ENCODE measurements at places on chromosomes 13 and 19.

- no peak for DNase-seq
These were observed 26.3 kb downstream of the SAE1 start for GRCh38 chr19:47156861-47157430.

DNA sequence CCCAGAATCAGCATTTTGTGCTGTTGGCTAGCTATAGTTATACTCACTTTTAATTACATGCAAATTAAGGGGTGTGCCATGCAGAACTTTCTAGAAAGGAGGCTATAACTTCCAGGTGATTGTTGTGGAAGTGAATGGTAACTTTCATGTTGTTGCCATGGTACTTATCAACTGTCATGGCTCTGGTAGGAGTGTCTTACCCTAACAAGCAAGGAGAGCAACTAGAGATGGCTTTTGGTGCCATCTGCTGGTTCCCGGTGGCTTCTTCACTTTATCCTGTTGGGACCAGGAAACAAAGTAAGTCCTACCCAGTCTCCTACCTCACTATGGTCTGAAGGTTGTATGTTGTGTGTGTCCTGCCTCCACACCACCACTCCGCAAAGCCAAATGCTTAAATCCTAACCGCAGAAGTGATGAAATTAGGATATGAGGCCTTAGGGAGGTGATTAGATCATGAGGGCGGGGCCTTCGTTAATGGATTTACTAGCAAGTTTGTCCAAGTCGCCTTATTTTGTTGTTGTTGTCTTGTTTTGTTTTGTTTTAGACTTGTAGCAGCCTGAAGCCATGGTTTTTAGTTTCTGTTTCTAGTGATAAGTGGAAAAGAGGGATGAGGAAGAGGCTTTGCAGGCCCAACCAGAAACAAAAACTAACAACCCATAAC is 22.6 kb downstream of the FBXL12 start:
- DNase-seq: peak; percentile 85

DNA sequence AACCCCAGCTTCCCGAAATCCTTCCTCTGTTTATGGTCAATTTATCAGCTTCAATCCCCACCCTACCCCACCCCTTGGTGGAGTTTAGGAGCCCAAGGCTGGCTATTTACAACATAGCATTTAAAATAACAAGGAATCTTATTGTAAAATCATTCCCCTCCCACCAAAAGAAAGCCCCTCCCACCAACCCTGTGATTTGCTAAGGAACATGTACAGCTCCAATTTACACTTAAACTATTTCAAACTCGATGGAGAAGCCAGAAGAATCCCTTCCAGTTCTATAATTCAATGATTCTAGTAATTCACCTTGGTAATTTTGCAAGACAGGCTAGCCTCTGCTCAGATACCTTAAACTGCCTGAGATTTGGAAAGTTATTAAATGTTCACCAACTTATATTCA is 3.0 kb downstream of the LATS2 start:
- no peak for DNase-seq

GRCh38 chr13:28503182-28503967 is 8.4 kb upstream of the FLT1 start:
- no peak for DNase-seq

- DNase-seq: no peak
These were observed 23.7 kb downstream of the PCID2 start for GRCh38 chr13:113184568-113185440.

DNA sequence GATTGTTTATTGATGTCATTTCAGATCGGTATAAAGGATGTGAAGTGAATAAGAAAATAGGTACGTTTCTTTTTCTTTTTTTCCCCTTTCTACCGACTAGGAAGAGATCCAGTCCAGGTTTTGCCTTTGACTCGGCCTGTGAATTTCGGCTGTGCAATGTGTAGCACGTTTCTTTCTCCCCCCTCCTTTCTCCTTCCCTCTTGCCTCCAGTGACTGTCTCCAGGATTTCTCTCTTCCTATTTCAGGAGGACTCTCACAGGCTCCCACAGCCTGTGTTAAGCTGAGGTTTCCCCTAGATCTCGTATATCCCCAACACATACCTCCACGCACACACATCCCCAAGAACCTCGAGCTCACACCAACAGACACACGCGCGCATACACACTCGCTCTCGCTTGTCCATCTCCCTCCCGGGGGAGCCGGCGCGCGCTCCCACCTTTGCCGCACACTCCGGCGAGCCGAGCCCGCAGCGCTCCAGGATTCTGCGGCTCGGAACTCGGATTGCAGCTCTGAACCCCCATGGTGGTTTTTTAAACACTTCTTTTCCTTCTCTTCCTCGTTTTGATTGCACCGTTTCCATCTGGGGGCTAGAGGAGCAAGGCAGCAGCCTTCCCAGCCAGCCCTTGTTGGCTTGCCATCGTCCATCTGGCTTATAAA is at the start of gene GPC6:
Gene GPC6, plus strand, starts transcription at position 185 of the 657 bp plus-strand sequence.
- DNase-seq: no peak

- no peak for DNase-seq
These were observed 2237.8 kb downstream of the PCDH9 start for GRCh38 chr13:64992314-64992713.

- no peak for DNase-seq
These were observed 88.8 kb downstream of the MBNL2 start for GRCh38 chr13:97310809-97311436.

DNA sequence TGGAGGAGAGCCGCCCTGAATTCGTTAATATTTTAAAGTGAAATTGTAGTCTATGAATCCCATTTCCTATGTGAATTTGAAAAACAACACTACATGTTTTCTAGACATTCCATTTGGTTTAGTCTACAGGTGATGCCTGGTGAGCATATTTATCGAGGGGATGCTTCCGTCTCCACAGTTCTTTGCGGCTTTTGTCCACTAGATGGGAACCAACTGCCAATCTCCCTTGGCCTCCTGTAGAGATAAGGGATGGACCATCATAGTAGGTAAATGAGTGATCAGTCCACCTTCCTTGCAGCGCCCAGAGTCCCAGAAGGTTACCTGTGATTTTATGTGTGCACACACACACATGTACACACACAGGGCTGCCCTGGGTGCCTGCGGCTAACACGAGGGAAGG is 289.8 kb upstream of the SOX21 start:
- DNase-seq: no peak

DNA sequence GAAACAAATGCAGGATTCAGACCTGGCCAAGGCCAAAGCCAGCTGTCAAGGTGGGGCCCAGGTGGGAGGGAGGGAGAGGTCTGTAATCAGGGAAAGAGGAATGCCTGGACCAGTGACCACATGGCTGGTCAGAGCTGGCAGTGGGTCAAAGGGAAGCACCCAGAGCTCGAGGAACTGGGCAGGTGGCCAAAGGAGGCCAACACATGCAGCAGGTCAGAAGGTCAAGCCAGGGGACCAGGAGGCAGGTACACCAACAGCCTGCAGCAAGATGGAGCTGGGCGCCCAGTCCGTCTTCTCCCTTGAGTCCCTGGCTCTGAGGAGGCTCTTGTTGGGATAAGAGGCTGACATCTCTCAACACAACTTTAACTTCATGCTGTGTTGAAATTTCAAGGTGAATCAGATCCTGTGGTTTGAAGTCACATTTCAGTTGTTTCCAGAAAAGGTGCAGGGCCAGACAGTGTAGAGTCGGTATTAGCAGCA is 17.1 kb downstream of the GPATCH1 start:
- DNase-seq: no peak

DNA sequence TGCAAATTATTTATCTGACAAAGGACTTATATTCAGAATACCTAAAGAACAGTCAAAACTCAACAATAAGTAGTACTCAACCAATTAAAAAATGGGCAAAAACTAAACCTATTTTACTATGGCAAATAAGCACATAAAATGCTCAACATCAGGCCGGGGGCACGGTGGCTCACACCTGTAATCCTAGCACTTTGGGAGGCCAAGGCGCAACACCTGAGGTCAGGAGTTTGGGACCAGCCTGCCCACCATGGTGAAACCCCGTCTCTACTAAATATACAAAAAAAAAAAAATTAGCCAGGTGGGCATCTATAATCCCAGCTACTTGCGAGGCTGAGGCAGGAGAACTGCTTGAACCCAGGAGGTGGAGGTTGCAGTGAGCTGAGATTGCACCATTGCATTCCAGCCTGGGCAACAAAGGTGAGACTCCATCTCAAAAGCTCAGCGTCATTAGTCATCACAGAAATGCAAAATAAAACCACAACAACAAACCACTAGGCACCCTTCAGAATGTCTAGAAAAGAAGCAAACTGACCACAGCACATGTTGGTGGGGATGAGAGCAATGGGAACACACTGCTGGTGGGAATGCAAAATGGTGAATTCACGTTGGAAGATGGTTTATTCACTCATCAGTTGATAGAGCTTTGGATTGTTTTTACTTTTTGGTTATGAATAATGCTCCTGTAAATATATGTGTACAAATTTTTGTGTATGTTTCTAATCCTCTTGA is 180.6 kb upstream of the SOX1 start:
- DNase-seq: no peak

Data from stimulated activated CD4-positive, alpha-beta T cell treated with anti-CD3 and anti-CD28 coated beads, Interleukin-4, amount 100 ng/mL, for 4 hours (primary cell).